CD4-positive, CD25-positive, alpha-beta regulatory T cell (primary cell): ENCODE measurements at places on chromosomes 12 and 14. TPM values are rescaled to one million over a fixed set of nuclear protein-coding genes. Genes with fewer than 3 reads are reported as not detected.
A peak's percentile ranks its signal among the peaks of the same experiment; 100 is the strongest.

GRCh38 chr14:71452987-71453386 is 479.2 kb upstream of the RGS6 start:
- H3K4me1 ChIP-seq, result no peaks in the 10 kb centered on the region
- H3K27ac ChIP-seq, result no peak overlapping the region
- H3K4me3 ChIP-seq, result no peak overlapping the region

GRCh38 chr14:42378274-42378673 is 771.6 kb downstream of the LRFN5 start:
- H3K36me3 ChIP-seq, result no peaks in the 10 kb centered on the region
- H3K27ac ChIP-seq, result no peak overlapping the region
- H3K27me3 ChIP-seq, result no peaks in the 10 kb centered on the region

RNASE7 gene
- not detected for total RNA-seq

GRCh38 chr12:38350342-38351174 is 34.0 kb downstream of the ALG10B start:
- DNase-seq, result no peak
- H3K27me3 ChIP-seq, result no peaks in the 10 kb centered on the region
- H3K4me3 ChIP-seq, result no peak overlapping the region
- no peak overlapping the region for H3K27ac ChIP-seq

GRCh38 chr12:27971121-27971489 is 1.4 kb downstream of the PTHLH start:
- H3K4me3 ChIP-seq, result no peak overlapping the region
- H3K27ac ChIP-seq, result no peak overlapping the region
- H3K4me1 ChIP-seq, result peaks cover 32% of the 10 kb centered on the region
- DNase-seq, result no peak
- no peaks in the 10 kb centered on the region for H3K36me3 ChIP-seq

GRCh38 chr14:85599939-85600338 is 70.0 kb downstream of the FLRT2 start:
- no peaks in the 10 kb centered on the region for H3K36me3 ChIP-seq
- no peaks in the 10 kb centered on the region for H3K27me3 ChIP-seq
- no peaks in the 10 kb centered on the region for H3K4me1 ChIP-seq

SIX6 gene
- not detected for total RNA-seq

DNA sequence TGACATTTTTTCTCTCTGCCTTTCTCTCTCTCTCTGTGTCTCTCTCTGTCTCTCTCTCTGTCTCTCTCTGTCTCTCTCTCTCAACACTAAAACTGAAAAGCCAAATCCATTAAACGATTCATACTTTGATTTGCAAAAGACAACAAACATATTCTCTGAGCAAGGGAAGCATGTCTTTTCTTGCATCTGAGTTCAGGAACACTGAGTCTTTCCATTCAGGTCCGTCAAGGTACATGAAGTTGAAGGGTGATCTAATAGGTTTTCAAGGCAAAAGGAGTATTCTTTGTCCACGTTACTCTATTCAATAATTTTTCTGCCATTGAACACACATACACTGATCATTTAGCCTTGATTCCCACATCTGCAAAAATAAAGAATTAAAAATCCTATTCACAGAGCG is 900.9 kb downstream of the BCL11B start:
- H3K27me3 ChIP-seq, result no peaks in the 10 kb centered on the region
- no peak overlapping the region for H3K27ac ChIP-seq
- H3K36me3 ChIP-seq, result no peaks in the 10 kb centered on the region
- no peak overlapping the region for H3K4me3 ChIP-seq
- H3K4me1 ChIP-seq, result peaks cover 19% of the 10 kb centered on the region

SLCO1A2 gene
- total RNA-seq, result not detected

DNA sequence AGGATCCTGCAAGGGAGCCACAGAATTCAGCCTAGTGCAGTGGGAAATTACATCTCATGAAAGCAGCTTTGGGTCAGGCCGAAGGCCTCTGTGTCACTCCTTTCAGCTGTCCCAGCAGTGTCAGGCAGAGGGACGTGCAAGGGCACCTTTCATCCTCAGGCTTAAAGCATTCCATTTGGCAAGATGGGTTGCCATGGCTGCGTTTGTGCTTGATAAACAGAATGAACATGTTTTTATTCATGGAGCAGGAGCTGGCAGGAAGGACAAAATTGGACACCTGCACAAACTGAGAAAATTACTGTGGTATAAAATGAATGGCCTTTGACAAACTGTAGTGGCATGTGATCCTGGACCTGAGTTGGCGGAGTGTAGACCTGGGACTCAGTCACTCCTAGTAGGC is 29.4 kb downstream of the ACAD10 start:
- H3K4me1 ChIP-seq, result no peaks in the 10 kb centered on the region
- DNase-seq, result no peak
- H3K36me3 ChIP-seq, result peaks cover 56% of the 10 kb centered on the region
- H3K4me3 ChIP-seq, result no peak overlapping the region

GRCh38 chr14:68770553-68771286 is 22.1 kb downstream of the ZFP36L1 start:
- H3K36me3 ChIP-seq, result no peaks in the 10 kb centered on the region
- H3K4me1 ChIP-seq, result peaks cover 51% of the 10 kb centered on the region

DNA sequence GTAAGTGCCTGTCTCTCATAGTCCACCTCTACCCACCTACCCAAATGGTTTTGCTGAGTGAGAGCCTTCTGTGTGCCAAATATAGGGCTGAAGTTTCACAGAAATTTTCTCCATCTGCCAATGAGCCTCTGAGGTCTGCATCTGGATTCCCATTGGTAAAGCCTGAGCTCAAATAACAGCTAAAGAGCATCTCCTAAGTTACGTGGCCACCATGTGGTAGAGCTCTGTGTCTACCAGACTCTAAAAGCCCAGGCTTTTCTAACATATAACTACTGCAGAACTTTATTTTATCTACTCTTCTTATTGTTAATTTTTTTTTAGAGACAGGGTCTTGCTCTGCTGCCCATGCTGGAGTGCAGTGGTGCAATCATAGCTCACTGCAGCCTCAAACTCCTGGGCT is 16.0 kb downstream of the AMDHD1 start:
- H3K27me3 ChIP-seq, result no peaks in the 10 kb centered on the region
- H3K36me3 ChIP-seq, result no peaks in the 10 kb centered on the region
- H3K4me1 ChIP-seq, result no peaks in the 10 kb centered on the region
- no peak overlapping the region for H3K4me3 ChIP-seq
- H3K27ac ChIP-seq, result no peak overlapping the region

- DNase-seq, result no peak
- peaks cover 23% of the 10 kb centered on the region for H3K4me1 ChIP-seq
- peak overlapping the region; percentile 86 for H3K4me3 ChIP-seq
- H3K27me3 ChIP-seq, result no peaks in the 10 kb centered on the region
- peaks cover 10% of the 10 kb centered on the region for H3K36me3 ChIP-seq
- H3K27ac ChIP-seq, result peak overlapping the region; percentile 96
These were observed 757 bp downstream of the ZC3H10 start for GRCh38 chr12:56118688-56119357.

DNA sequence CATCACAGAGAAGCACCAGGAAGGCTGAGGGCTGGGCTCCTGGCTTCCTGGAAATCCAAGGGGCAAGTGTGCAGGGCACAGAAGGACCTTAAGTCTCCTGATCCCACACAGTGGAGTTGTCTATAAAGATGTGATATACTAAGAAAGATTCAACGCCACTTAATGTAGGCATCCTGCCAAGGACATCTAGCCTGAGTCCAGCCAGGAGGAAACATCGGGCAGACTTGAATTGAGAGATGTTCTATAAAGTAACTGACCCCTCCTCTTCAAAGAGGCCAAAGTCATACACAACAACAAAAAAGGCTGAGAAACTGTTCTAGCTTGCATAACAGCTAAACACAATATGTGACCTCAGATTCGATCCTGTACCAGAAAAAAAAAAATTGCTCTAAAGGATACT is 299.5 kb upstream of the NOS1 start:
- H3K27ac ChIP-seq, result no peak overlapping the region
- no peaks in the 10 kb centered on the region for H3K4me1 ChIP-seq
- DNase-seq, result no peak
- no peak overlapping the region for H3K4me3 ChIP-seq
- no peaks in the 10 kb centered on the region for H3K27me3 ChIP-seq

FAR2 gene
- 12.6 TPM for total RNA-seq

GRCh38 chr12:29612912-29613311 is 115.4 kb upstream of the OVCH1 start:
- no peaks in the 10 kb centered on the region for H3K27me3 ChIP-seq
- no peaks in the 10 kb centered on the region for H3K4me1 ChIP-seq
- no peak overlapping the region for H3K27ac ChIP-seq
- H3K4me3 ChIP-seq, result no peak overlapping the region

- no peak for DNase-seq
- no peaks in the 10 kb centered on the region for H3K36me3 ChIP-seq
- no peak overlapping the region for H3K27ac ChIP-seq
- no peaks in the 10 kb centered on the region for H3K4me1 ChIP-seq
These were observed 1262.4 kb upstream of the SEL1L start for GRCh38 chr14:82796086-82796485.

GTF2H3 gene
- 15.3 TPM for total RNA-seq

DNA sequence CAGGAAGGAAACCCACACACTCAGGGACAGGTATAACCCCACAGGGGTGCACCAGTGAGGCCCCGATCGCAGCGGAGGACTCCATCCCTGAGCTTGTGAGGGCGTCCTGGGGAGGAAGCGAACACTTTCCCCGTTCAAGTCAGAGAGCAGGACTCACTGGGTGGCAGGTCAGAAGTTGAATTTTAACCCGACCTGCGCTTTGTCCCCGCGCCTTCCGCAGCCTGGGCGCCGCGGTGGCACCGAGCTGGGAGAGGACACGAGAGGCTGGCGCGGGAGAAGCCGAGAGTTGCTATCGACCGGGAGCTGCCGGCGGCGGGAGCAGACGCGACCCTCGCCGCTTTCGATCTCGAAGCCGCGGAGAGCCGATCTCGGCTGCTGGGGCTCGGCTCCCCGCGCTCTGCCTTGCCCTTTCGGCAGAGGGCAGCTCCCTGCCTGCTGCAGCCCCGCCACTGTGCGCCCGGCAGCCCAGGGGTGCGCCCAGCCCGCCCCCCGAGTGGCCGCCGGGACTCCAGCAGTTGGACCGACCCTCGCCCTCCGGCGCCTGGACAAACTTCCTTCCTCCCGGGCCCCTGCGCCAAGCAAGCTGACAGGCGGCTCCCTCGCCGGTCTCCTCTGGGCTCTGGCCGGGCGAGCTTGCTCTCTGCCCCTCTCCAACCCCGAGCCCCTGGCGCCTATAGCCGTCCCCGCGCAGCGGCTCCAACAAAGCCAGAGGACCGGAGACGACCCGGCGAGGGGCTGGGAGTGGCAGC is 918 bp downstream of the LIN7A start:
- H3K27me3 ChIP-seq, result peaks cover 9% of the 10 kb centered on the region
- H3K36me3 ChIP-seq, result no peaks in the 10 kb centered on the region
- no peak overlapping the region for H3K27ac ChIP-seq
- no peak for DNase-seq
- H3K4me3 ChIP-seq, result no peak overlapping the region

DNA sequence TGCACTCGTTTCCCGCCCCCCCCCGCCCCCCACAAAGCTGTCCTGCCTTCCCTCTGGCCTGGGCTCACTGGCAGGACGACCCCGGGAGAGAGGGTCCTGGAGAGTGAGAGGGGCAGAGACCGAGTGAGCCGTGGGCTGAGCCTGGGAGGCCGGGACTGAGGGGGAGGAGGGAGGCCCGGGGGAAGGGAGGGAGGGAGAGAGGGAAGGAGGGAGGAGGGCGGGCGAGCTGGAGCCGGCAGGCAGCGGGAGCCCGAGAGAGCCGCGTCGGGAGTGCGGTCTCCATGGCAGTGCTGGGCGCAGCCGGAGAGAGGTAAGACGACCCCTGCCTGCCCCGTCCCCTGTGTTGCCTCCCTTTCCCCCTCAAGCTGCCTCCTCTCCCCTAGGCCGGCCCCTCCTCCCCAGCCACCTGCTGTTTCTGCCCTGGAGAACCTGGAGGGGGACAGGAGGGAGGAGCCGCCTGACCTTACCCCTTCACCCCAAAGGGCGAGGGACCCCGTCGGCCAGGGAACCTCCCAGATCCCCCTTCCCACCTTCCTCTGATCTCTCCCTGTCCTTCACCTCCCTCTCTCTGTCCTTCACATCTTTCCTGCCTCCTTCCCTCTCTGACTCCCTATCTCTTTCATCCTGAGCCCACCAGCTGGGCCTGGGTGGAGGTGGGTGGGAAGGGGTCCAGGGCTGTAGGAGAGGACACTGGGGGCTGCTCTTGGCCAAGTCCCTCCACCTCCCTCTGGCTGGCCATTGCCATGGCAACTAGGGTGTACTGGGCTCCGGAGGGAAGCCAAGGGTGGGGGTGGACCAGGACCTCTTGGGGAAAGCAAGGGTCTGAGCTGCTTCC is at the start of gene GPR162:
Gene GPR162 (plus strand): TSS at position 231 of the 835 bp plus-strand sequence. CDS start 2,078 bp downstream, outside the sequence.
- peaks cover 8% of the 10 kb centered on the region for H3K27me3 ChIP-seq
- H3K36me3 ChIP-seq, result peaks cover 26% of the 10 kb centered on the region
- H3K4me1 ChIP-seq, result peaks cover 11% of the 10 kb centered on the region
- H3K4me3 ChIP-seq, result no peak within 1 kb of the TSS

IGF1 gene
- total RNA-seq, result not detected

PTPRQ gene
- total RNA-seq, result not detected

- H3K27me3 ChIP-seq, result no peaks in the 10 kb centered on the region
- no peak overlapping the region for H3K4me3 ChIP-seq
- no peak for DNase-seq
- peaks cover 50% of the 10 kb centered on the region for H3K36me3 ChIP-seq
- H3K27ac ChIP-seq, result no peak overlapping the region
These were observed 116.3 kb downstream of the CCDC91 start for GRCh38 chr12:28306535-28306934.

DNA sequence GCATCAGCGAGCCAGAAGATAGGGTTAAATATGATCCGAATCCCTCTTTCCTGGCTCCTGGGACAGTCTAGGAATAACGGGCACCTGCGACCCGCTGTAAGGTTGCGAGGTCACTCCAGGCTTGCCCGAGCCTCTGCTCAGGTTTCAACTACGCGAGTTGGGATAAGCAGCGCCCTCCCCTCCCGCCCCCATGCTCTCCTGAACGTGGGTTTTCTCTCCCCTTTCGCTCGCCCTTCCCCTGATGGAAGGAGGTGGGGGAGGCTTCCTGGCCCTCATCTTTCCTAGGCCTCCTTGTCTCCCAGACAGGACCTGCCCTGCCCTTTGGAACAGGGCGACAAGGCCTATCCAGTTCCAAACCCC is 753 bp upstream of the ATP5MC2 start:
- H3K36me3 ChIP-seq, result peaks cover 10% of the 10 kb centered on the region
- H3K27me3 ChIP-seq, result peaks cover 20% of the 10 kb centered on the region
- peak overlapping the region; percentile 90 for H3K4me3 ChIP-seq
- H3K27ac ChIP-seq, result no peak overlapping the region
- DNase-seq, result peak; percentile 26

SOCS4 gene
- total RNA-seq, result 28.5 TPM

KRT72 gene
- total RNA-seq, result 1.3 TPM

DNA sequence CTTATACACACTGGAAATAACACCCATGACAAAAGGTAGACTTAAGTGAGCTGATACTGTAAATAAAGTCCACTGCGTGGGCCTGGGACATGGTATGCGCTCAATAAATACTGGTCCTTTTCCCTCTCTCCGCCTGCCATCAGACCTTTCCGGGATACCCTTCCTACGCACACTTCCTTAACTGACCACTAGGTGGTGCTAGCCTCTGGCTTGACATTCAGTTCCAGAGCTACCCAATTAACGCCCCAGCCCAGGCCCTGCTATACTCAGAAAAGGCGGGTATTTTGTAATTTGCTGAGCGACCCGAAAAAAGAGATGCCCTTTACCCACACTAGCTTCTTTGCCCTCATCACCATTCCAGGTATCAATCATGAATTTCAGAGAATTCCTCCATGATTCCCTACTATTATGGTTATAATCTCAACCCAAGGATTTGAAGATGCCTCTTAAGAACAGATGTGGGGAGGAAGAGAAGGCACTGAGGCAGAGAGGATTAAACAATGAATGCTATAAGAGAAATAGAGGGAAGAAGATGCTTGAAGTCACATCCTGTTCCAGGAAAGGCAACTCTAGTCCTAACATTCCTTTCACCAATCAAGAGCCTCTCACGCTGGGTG is 3.9 kb upstream of the LRP1 start:
- H3K4me3 ChIP-seq, result no peak overlapping the region
- peaks cover 7% of the 10 kb centered on the region for H3K27me3 ChIP-seq
- H3K36me3 ChIP-seq, result no peaks in the 10 kb centered on the region
- peaks cover 22% of the 10 kb centered on the region for H3K4me1 ChIP-seq
